ENCODE measurements at places on chromosomes 4 and X. TPM values are rescaled to one million over a fixed set of nuclear protein-coding genes. Genes with fewer than 3 reads are reported as not detected.

DNA sequence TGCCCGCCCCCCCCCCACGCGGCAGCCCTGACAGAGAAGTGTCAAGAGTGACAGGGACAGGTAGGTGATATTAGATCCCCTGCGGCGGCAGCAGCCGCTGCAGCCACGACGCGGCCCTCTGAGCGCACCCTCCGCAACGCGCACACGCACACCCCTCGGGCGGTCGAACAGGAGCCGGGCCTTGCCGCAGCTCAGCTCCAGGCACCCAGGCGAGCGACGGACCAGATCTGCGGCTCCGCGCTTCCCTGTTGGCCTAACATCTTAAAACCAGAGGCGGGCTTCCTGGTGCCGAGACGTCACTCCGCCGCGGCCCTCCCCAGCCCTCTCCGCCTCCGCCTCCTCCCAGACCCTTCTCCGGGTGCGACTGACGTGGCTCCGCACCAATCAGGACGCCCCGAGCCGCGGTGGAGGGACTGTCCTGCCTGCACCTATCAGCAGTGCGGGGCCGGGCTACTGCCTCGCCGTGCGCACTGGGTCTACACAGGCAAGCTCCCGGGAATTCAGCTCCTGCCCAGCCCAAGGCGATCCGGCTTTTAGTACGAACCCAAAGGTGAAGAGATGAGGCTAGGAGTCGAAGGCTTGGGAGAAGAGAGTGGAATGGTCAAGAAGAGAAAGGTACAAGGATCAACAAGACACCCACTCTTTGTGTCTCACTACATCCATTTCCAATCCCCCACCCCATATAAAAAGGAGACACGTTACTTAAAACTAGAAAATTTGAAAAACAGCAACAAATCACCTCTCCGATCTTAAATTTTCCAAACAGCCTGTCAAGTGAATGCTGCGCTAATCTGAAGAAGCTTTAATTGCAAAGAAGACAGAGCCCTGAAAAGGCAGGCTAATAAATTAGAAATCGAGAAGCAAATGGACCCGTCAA lies at the start of gene PITX2:
Gene PITX2 (minus strand): TSS at position 237 of the 877 bp plus-strand sequence. CDS start 617 bp downstream, outside the sequence.
- H3K27me3 ChIP-seq, result peaks cover 100% of the 10 kb centered on the region
- peaks cover 43% of the 10 kb centered on the region for H3K4me1 ChIP-seq
- H3K27ac ChIP-seq, result no peak within 1 kb of the TSS
- DNase-seq, result no peak
- H3K4me3 ChIP-seq, result peak within 1 kb of the TSS; percentile 26

DNA sequence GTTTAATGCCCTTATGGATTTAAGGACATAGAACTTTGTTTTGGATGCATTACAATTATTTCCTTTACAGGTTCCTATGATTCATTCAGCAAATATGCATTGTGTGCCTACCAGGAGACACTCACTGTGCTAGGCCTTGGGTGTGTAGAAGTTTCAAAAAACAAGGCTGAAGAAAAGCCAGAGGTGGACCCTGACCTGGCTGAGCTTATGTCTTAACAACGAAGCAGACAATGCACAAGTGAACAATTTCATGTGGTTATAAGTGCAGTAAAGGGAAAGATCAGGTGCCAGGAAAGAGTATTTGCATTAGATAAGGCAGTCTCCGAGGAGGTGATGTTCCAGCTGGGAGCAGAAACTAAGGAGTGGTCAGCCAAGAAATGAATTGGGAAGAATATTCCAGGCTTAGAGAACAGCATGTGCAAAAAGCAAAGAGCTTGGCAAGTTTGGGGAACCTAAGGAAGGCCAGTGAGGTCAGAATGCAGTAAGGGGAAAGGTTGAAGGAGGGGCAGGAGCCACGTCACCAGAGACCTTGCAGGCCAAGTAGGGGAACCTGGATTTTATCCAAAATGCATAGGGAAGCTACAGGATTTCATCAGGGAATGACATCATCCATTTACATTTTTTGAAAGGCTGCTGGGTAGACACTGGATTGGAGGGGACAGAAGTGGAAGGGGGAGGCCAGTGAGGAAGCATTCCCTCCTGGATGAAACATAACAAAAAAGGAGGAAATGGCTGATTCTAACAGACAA lies 193.6 kb downstream of the SOWAHB start:
- no peaks in the 10 kb centered on the region for H3K27me3 ChIP-seq
- H3K4me1 ChIP-seq, result no peaks in the 10 kb centered on the region
- no peaks in the 10 kb centered on the region for H3K36me3 ChIP-seq
- no peak for DNase-seq

DNA sequence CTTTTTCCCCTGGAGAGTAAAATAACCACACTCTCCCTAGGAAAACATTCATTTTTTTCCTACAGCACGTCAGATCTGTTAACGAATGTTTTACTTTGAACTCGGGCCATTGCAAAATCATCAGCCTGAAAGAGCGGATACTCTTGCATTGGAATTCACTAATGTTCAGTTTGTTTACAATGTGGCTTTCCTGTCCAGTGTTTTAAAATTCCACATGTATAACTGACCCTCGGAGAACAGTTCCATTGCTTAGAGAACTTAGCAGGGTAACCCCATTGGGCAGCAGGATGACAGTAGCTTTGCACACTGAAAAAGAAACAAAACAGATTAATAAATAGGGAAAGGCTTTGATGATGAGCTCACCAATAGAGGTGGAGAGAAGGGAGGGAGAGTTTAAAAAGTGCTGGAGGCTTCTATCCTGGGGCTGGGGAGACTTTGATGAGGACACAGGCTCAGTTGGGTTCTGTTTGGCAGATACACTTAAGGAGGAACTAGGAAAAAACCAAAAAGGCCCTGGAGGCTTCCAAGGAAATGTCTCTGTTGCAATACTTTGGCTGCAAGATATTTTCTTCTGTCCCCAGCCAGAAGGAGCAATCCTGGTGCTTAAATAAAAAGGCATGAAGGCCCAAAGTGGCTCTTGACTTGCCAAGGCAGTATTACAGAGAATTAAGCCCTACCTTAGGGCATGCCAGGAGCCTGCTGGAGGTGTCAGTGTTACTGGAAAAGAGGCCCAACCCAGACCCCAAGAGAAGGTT lies 143.1 kb downstream of the ARSF start:
- H3K36me3 ChIP-seq, result no peaks in the 10 kb centered on the region
- peak overlapping the region; percentile 6 for H3K27ac ChIP-seq
- no peak overlapping the region for H3K4me3 ChIP-seq
- H3K4me1 ChIP-seq, result no peaks in the 10 kb centered on the region
- H3K27me3 ChIP-seq, result no peaks in the 10 kb centered on the region

DNA sequence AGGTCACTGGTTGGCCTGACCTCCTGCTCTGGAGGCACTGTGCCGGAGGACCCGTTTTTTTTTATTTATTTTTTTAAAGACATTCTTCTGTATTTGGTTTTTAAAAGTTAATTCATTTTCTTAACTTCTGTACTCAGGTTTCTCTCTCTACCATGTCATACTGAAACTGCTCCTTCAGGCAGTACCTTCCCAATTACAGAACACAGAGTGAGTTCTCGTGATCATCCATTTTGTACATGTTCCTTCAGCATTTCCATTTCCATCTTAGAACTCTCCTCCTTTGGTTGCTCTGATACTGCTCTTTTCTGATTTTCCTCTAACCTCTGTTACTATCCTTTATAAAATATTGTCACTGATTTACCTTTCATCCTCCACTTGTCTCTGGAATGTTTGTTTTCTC lies 17.9 kb downstream of the UBE2K start:
- H3K27ac ChIP-seq, result no peak overlapping the region
- no peaks in the 10 kb centered on the region for H3K27me3 ChIP-seq
- no peak overlapping the region for H3K4me3 ChIP-seq
- no peaks in the 10 kb centered on the region for H3K4me1 ChIP-seq

GRCh38 chr4:55466001-55466400 lies 70.2 kb downstream of the TMEM165 start:
- no peaks in the 10 kb centered on the region for H3K27me3 ChIP-seq
- peaks cover 6% of the 10 kb centered on the region for H3K36me3 ChIP-seq
- H3K27ac ChIP-seq, result no peak overlapping the region
- no peaks in the 10 kb centered on the region for H3K4me1 ChIP-seq

DNA sequence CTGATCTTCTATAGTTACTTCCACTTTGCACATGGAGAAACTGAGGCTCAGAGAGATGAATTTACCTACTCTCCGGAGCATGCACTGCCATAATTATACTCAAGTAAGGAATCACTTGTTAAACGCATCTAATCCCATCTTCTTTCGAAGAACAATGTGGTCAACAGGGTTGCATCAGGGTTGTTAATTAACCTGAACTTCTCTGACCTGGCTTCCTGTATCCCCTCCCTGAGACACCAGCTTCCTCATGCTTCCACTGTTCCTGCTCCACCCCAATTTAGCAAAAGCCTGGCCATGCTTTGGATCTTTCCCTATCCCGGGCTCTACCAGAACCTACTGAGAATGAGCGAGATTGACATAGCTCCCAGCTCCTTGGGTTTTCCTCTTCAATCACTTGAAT lies 136.7 kb downstream of the SMIM20 start:
- DNase-seq, result no peak
- H3K27me3 ChIP-seq, result no peaks in the 10 kb centered on the region
- peaks cover 7% of the 10 kb centered on the region for H3K4me1 ChIP-seq
- no peak overlapping the region for H3K4me3 ChIP-seq
- H3K27ac ChIP-seq, result no peak overlapping the region
- no peaks in the 10 kb centered on the region for H3K36me3 ChIP-seq

GRCh38 chr4:177803151-177803550 lies 360.9 kb upstream of the AGA start:
- H3K27ac ChIP-seq, result no peak overlapping the region
- no peaks in the 10 kb centered on the region for H3K4me1 ChIP-seq
- no peak for DNase-seq
- no peak overlapping the region for H3K4me3 ChIP-seq
- no peaks in the 10 kb centered on the region for H3K36me3 ChIP-seq

DNA sequence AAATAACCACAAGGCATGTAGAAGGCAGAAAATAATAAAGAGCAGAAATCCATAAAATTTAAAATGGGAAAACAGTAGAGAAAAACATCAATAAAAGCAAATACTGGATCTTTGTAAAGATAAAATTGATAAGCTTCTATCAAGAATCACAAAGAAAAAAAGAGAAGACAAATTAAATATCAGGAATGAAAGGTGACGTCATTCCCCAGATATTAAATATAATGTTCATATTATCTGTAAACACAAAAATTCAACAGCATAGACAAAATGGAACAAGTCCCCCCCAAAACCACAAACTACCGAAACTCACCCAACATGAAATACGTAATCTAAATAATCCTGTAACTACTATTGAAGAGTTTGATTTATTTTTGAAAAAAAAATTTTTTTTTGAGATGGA lies 30.5 kb upstream of the FAM120C start:
- H3K4me3 ChIP-seq, result no peak overlapping the region
- no peak overlapping the region for H3K27ac ChIP-seq

DNA sequence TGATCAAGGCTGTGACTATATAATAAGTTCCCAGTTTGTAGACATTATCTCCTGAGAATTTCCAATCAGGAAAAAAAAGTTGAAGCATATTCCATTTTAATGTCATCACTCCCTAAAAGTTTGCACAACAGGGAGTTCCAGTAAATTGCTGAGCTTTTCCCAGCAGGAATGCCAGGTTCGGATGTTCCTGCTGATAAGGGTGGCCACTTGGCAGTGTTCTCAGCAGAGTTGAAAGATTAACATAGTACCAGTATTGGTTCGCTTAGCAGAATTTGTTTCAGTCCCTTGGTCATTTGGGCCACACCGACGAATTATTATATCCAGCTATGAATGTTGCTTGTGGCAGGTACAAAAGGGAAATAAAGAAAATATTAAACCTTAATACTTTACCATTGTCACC lies 5.2 kb upstream of the CXCL2 start:
- H3K27me3 ChIP-seq, result no peaks in the 10 kb centered on the region
- no peak for DNase-seq
- no peak overlapping the region for H3K4me3 ChIP-seq
- no peak overlapping the region for H3K27ac ChIP-seq
- no peaks in the 10 kb centered on the region for H3K36me3 ChIP-seq
- H3K4me1 ChIP-seq, result peaks cover 3% of the 10 kb centered on the region

DNA sequence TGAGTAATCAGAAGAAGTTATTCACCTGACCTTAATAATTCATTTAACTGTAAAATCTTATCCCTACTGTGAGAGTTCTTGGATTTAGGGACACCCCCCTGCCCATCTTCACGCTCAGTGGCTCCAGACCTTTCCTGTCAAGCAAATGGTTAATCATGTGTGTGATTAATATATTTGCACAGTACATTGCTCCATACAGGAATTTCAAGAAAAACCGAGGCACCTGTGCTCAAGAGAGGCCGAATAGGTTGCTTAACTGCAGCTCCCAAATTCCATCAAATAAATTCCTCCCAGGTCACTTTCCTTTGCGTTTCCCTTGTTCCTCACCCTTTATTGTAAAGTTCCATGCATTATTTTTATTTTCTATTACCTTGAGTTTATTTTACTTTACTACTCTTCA lies 119.5 kb downstream of the STOX2 start:
- no peak for DNase-seq
- no peaks in the 10 kb centered on the region for H3K27me3 ChIP-seq
- H3K36me3 ChIP-seq, result peaks cover 2% of the 10 kb centered on the region
- H3K4me1 ChIP-seq, result no peaks in the 10 kb centered on the region
- H3K27ac ChIP-seq, result no peak overlapping the region

GRCh38 chrX:123959281-123960063 lies 2.0 kb upstream of the STAG2 start:
- peak overlapping the region; percentile 68 for H3K4me3 ChIP-seq
- H3K4me1 ChIP-seq, result no peaks in the 10 kb centered on the region
- DNase-seq, result no peak
- H3K27ac ChIP-seq, result peak overlapping the region; percentile 96

- no peak overlapping the region for H3K4me3 ChIP-seq
- no peaks in the 10 kb centered on the region for H3K4me1 ChIP-seq
- peaks cover 7% of the 10 kb centered on the region for H3K27me3 ChIP-seq
- H3K27ac ChIP-seq, result no peak overlapping the region
- no peak for DNase-seq
- no peaks in the 10 kb centered on the region for H3K36me3 ChIP-seq
These were observed 55.3 kb downstream of the JADE3 start for GRCh38 chrX:46967547-46967946.

GRCh38 chr4:135601351-135601750 lies 1399.8 kb upstream of the PABPC4L start:
- no peaks in the 10 kb centered on the region for H3K4me1 ChIP-seq
- no peaks in the 10 kb centered on the region for H3K27me3 ChIP-seq
- no peaks in the 10 kb centered on the region for H3K36me3 ChIP-seq
- DNase-seq, result no peak
- no peak overlapping the region for H3K27ac ChIP-seq
- no peak overlapping the region for H3K4me3 ChIP-seq

- H3K36me3 ChIP-seq, result no peaks in the 10 kb centered on the region
- H3K4me1 ChIP-seq, result peaks cover 7% of the 10 kb centered on the region
- H3K27ac ChIP-seq, result peak overlapping the region; percentile 89
- peak; percentile 60 for DNase-seq
- peaks cover 2% of the 10 kb centered on the region for H3K27me3 ChIP-seq
These were observed 151.2 kb upstream of the SLC4A4 start for GRCh38 chr4:71187404-71188155.

DNA sequence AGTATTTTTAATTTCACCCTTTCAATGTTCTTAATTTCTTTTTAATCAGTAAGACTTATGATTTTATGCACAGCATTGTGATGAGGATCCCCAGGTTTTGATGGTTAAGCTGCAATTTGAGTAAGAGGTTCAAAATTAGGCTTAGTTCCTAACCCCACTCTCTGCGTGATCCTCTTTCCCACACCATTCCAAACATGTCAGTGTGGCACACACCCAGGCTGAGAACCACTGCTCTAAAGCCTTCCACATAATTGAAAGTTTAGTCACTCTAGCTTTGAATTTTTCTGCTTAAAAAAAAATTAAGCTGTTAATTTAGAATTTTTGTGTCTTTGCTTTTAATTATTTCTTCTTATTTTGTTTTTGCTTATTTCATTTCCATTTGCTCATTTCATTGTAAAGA lies 68.8 kb upstream of the SLC7A11 start:
- DNase-seq, result no peak
- H3K27me3 ChIP-seq, result no peaks in the 10 kb centered on the region
- H3K36me3 ChIP-seq, result no peaks in the 10 kb centered on the region
- no peak overlapping the region for H3K27ac ChIP-seq

Gene IL3RA
- 30.0 TPM for polyA plus RNA-seq

Gene FGB
- polyA plus RNA-seq, result not detected

Gene GAGE12J
- not detected for polyA plus RNA-seq

Gene ARR3
- polyA plus RNA-seq, result 0.45 TPM

All from spinal cord (tissue), 10 donors.